Activated naive CD4-positive, alpha-beta T cell (primary cell): ENCODE measurements at places on chromosomes 12 and 14.

DNA sequence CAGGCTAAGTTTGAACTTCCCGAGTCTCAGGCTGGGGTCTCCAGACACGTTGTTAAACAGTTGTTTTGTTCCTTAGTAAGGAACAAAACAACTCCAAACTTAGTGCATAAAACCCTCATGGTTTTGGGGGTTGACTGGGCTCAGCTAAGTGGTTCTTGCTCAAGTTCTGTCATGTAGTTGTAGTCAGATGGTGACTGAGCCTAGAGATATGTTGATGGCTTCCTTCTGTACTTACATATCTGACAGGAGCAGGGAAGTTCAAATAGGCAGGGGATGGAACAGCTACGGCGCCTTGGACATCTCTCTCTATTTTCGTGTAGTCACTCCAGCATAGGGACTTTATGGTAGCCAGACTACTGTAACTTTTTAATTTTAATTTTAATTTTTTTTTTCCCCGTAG lies 45.7 kb downstream of the SPATS2 start:
- no peak for DNase-seq

- no peak for DNase-seq
Measured at GRCh38 chr12:12874029-12874428, 17.3 kb upstream of the GPRC5A start.

- DNase-seq, result no peak
Measured at GRCh38 chr12:54352022-54352531, 12.2 kb downstream of the GPR84 start.

GRCh38 chr12:14422516-14423230 lies 57.2 kb downstream of the ATF7IP start:
- no peak for DNase-seq

DNA sequence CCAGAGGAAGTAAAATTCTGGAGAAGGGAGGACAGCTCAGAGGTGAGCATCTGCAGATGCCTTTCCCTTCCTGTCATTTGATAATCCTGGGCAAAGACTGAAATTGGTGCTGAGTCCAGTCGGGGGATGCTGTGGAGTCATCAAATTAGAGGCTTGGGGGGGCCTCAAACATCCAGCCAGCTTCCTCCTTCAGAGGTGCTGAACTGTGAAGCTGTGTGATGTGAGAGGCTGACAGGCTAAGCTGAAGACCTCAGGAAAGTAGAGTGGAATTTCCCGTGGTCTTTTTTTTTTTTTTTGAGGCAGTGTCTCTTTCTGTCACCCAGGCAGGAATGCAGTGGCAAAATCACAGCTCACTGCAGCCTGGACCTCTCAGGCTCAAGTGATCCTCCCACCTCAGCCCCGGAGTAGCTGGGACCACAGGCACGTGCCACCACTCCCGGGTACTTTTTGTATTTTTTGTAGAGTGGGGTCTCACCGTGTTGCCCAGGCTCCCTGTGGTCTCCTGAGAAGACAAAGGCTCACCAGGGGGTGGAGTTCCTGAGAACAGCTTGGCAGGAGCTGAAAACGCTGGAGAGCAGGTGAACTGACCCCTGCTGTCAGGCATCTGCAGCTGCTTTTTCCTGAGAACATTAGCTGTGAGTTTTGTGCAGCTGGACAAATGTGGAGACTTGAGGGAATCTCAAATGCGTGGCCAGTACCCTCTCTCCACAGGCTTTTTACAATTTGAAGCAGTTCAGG lies 6.1 kb upstream of the TCL1B start:
- no peak for DNase-seq

DNA sequence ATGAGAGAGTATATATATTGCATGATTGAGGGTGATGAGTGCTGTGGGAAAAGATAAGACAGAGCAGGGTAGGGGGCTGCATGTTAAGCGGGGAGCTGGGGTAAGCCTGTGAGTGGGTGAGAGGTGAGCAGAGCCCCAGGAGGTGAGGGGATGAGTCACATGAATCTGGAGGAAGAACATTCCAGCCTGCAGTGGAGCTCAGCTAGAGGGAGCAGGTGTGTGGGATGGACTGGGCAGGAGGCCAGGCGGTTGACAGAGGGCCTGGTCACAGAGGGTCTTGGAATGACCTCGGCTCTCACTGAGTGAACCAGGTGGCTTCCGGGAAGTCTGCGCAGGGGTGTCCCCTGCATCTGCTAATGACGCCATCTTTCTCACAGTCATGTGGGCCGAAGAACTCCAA lies 44.4 kb downstream of the GIT2 start:
- no peak for DNase-seq

- DNase-seq, result no peak
Measured at GRCh38 chr12:94987801-94988200, 15.7 kb downstream of the NDUFA12 start.

GRCh38 chr12:131096681-131097181 lies 143.0 kb downstream of the ADGRD1 start:
- DNase-seq, result no peak

- no peak for DNase-seq
Measured at GRCh38 chr12:104529130-104529874, 72.6 kb downstream of the CHST11 start.
